ENCODE measurements at places on chromosomes 6 and 20. TPM values are rescaled to one million over a fixed set of nuclear protein-coding genes. Genes with fewer than 3 reads are reported as not detected.

Gene MUC22
- total RNA-seq = not detected

Gene C6orf163
- total RNA-seq = 2.1 TPM

Gene HBS1L
- total RNA-seq = 113 TPM

Gene SCRT2
- total RNA-seq = 0.50 TPM

Gene PTPRK
- 97.5 TPM for total RNA-seq

Gene GPR63
- total RNA-seq = 4.1 TPM

Gene TNFRSF6B
- total RNA-seq = not detected

Gene SSTR4
- not detected for total RNA-seq

Gene HCRTR2
- total RNA-seq = not detected

Gene GABRR1
- total RNA-seq = 0.67 TPM

Gene FAM210B
- total RNA-seq = 8.1 TPM

Gene RGS19
- 14.4 TPM for total RNA-seq

Gene NKX2-2
- 78.8 TPM for total RNA-seq

Gene BRPF3
- 39.3 TPM for total RNA-seq

Gene RBM24
- 0.55 TPM for total RNA-seq

Gene ZNF512B
- total RNA-seq = 28.9 TPM

Gene SIRPB1
- not detected for total RNA-seq

Gene SIRPG
- total RNA-seq = not detected

Gene C6orf89
- 27.1 TPM for total RNA-seq

Gene PBOV1
- total RNA-seq = not detected

Gene SLC22A16
- not detected for total RNA-seq

Gene TSPO2
- total RNA-seq = not detected

Gene OR2H1
- total RNA-seq = not detected

Gene LRRN4
- total RNA-seq = not detected

Gene KCNS1
- not detected for total RNA-seq

Gene DEFB127
- not detected for total RNA-seq

Gene SLC35D3
- total RNA-seq = not detected

Gene KCNK16
- not detected for total RNA-seq

Gene CLIC5
- total RNA-seq = not detected

Gene DOK5
- total RNA-seq = 5.4 TPM

Gene HDAC2
- total RNA-seq = 266 TPM

Gene LTV1
- 51.8 TPM for total RNA-seq

Gene SLC12A5
- 20.9 TPM for total RNA-seq

Gene RAMACL
- total RNA-seq = 0.77 TPM

Gene HLA-DRB1
- total RNA-seq = not detected

Gene ADGRF5
- total RNA-seq = 0.31 TPM

Gene FAM229B
- 11.6 TPM for total RNA-seq

Gene BPIFA1
- not detected for total RNA-seq

Gene CALHM5
- total RNA-seq = 0.26 TPM

Gene OOEP
- total RNA-seq = not detected

Gene CSE1L
- total RNA-seq = 197 TPM

Gene SALL4
- 18.4 TPM for total RNA-seq

Gene PRDM13
- 0.58 TPM for total RNA-seq

Gene KIF25
- total RNA-seq = 0.39 TPM

Gene SMIM29
- total RNA-seq = 19.1 TPM

Gene ID4
- 29.3 TPM for total RNA-seq

Gene SLC17A2
- total RNA-seq = not detected

Gene BEND3
- total RNA-seq = 10.9 TPM

Gene LSM14B
- total RNA-seq = 80.2 TPM

Gene C6orf52
- total RNA-seq = 0.69 TPM

Gene GSTA3
- not detected for total RNA-seq

Gene CDH26
- total RNA-seq = 0.58 TPM

Gene BTNL2
- total RNA-seq = not detected
